ENCODE measurements at places on chromosomes 2 and 18.

- no peak for DNase-seq
Measured at GRCh38 chr2:135931776-135932443, 53.5 kb downstream of the DARS1 start.

DNA sequence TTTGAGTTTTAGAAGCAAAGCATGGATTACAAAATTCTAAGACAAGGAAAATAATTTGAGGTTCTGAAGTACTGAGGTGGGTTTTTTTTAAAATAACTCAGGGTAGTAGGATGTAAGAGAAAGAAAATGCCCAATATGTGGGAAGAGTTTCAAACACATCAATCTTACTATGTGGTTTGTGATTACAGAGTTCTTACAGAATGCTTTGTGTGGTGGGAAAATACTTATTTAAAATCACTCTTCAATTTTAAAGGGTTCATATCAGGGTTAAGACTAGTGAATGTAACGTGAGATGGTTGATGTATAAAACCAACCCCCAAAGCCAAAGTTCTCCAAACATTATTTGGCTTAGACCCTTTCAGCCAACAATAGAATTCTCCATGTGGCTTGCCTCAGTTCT, 173.5 kb downstream of the UBE2E3 start:
- no peak for DNase-seq

DNA sequence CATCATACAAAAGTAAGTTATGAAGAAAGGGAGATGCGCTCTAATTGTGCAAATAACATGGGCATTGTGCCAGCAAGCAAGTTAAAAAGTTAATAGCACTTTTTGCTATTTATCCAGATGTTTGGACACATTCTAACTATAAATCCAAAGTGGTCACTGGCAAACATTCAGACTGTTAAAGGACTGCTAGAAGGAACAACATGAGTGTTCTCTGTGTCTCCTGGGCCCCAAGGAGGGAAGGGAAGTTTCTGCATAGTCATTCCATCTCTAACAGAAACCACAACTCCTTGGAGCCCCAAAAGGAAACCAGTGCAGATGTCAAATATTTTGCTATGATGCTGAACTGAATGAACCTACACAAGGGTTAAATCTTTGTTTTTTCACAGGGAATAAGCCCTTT, 213.3 kb upstream of the HNRNPA3 start:
- no peak for DNase-seq

DNA sequence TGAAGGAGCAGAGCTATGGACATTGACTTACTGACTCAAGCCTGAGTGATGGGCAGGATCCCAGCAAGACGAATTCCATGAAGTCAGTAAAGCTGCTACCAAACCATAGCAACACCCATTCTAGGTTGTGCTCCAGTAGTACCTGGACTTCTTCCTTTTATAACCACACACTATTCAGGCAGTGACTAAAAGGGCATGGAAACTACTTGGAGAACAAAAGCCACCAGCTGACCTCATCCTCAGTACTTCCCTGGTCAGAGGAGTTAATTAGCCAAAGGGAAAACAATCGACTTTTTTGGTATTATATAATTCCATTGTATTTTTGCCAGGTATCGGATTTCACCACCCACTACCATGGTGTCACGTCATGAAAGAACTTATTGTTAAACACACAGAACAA, 237.1 kb downstream of the TTC32 start:
- DNase-seq = no peak

DNA sequence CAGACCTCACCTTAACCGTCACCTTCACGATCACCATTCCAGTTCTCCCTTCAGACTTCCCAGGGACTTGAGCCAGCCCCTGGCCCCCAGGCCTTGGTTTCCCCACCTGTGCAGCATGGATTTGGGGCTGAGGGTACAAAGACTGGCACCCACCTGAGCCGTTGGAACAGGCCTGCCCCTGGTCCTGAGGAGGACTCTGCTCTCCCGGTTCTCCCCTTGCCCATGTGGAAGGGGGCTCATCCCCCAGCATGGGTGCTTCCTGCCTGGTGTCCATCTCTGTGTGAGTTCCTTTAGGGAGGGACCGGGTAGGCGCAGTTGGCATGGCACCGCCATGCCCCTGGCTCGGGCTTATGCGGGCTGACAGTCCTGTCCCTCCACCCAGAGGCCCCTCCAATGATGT, 10.9 kb upstream of the GPR35 start:
- DNase-seq = no peak

- DNase-seq = no peak
Measured at GRCh38 chr18:29174891-29175290, 998.0 kb upstream of the CDH2 start.

- DNase-seq = no peak
Measured at GRCh38 chr18:41579185-41579584, 375.8 kb upstream of the PIK3C3 start.

GRCh38 chr2:100192825-100193224, 50.4 kb upstream of the AFF3 start:
- no peak for DNase-seq

- no peak for DNase-seq
Measured at GRCh38 chr2:216015722-216016464, 2.5 kb upstream of the MREG start.

DNA sequence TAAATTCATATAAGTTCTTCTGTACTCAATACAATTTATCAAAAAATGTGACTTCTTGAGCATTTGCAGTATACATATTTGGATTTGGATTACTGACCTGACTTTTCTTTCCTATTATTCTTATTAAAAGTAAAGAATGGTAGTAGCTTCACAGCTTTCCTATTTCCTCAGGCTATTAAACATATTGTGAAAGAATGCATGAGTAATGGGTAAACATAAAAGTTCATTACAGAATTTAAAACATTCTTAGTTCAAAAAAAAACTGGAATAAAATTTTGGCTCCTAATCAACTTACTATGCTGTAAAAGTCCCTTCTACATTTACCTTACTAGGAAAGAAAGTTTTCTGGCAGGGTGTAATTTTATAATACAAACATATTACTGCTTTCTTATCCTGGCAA, 27.3 kb upstream of the C2orf66 start:
- peak; percentile 42 for DNase-seq

DNA sequence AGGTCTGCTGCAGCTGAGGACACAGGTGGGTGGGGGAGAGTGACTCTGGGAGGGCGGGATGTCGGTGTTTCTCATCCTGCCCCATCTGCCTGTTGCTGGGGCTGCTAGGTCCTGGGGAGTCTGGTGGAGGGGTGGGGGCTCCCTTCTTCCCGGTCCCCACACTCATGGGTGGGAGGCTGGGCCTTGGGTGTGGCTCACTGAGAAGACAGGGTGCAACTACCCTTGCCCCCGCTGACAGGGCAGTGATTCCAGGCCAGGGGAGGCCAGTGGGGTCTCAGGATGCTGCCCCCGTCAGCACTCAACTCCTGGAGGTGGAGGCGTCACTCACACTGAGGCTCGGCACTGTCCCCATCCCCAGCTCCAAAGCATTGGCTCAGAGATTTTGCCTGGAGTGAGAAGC, 7.7 kb upstream of the NFATC1 start:
- no peak for DNase-seq

- DNase-seq = no peak
Measured at GRCh38 chr2:30866974-30867373, 59.7 kb upstream of the CAPN13 start.

DNA sequence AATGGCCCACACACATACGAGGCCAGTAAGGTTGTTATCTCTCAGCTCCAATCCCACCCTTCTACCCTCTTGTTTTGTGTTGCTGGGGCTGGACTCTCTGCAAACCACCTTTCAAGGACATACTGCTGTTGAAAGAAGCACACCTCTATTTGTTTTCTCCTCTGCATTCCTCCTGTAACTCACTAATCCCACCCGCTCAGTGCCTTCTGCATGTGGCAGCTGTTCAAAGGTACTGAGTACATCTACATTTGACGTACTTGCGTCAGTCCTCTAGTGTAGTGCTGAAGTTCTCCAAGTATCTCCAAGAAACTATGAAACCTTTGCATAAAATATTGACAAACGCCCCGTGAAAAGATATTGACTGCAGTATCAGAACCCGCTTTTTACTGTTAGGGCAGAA, 310.6 kb downstream of the AFF3 start:
- DNase-seq = no peak

DNA sequence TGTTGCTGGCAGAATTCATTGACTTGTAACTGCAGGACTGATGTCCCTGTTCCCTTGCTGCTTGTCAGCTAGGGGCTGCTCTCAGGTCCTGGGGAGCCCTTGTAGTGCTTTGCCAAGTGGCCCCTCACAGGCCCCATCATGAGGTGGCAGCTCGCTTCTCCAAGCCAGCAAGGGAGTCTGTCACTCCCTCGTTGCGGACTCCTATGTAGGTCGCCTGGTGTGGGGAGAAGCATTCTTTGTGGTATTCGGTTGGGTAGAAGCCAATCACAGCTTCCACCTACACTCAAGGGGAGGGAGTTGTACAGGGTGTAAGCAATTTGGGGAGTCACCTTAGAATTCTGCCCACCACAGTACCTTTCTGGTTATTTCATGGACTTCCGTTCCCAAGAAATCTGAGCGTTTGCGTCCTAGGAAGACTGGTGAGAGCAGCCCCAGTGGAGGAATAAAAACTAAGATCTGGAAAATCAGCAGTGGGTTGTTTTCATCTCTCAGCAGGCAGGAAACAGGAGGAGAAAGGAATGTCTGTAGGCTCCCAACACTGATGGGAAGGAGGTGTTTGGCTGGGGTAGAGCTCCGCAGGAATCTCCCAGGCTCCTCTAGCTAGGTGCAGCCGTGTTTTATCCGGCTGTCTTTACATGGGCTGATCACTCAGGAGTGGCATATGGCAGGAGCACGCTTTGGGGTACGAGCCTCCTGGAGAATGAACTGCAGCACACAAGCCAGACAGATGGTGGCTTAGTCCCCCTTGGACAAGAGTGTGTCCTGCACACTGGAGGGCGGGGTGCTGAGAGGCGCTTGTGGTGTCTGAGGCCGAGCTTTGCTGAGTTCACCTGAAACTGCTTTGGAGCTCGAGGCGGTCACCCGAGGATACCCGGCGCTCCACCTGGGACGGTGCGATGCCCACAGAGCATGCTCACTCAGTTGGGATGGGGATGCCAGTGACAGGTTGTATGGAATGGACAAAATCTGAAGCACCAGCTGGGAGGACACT, 58.3 kb downstream of the LDLRAD4 start:
- no peak for DNase-seq

- DNase-seq = no peak
Measured at GRCh38 chr2:169815849-169816248, 8.9 kb downstream of the METTL5 start.

DNA sequence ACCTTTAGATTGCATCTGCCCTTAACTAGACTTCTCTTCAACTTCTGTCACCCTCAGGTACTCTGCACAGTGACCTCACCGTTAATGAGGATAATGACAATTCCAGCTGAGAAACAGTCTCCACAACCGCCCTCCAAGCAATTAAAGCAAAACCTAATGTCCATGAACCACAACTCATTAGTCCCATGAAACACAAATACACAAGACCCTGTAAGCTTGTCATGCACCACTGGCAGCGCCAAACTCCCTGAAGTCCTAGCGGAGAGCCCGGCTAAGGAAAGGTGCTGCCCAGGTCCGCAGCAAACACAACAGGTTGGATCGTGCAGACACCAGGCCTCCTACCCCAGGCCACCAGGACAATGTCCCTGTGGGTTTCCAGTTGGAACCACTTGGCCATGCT, 7.4 kb downstream of the SMAD7 start:
- no peak for DNase-seq

GRCh38 chr18:65869527-65869926, 118.7 kb downstream of the CDH7 start:
- DNase-seq = no peak

DNA sequence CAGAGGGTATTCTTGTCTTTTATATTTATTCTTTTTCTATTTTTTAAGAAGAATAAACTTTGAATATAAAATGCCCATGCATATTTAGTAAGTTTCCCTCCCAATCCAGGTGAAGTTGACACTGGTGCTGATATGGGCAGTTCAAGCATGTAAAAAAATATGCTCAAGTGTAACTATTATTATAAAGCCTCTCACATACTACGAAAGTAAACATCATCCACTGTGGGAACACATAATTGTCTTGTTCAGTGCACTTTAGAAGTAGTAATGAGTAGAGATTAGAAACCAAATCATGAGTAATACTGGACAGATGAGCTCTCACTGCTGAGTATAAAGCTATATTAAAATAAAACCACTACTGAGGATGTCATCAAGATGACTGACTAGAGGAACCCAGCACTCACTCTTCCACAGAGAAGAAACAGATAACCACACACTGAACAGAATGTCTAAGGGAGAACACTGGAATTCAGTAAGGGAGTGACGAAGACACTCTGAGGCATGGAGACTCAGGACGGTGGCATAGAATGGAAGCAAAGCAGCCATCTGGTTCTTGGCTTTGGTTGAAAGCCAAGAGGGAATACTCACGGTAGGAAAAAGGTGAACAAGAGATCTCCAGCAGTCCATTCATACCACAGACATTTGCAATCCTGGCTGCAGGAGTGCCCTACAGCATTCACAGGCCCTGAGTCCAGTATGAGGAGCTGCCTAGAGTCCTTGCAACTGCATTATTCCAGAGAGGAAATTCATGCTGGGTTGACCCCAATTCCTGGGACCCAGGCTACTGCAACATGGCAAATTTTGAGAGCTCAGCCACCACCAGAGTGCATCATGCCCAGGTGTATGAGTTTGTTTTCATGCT, 9.5 kb upstream of the FAM110C start:
- no peak for DNase-seq

- peak; percentile 47 for DNase-seq
Measured at GRCh38 chr2:218000136-218000535, 2.7 kb downstream of the TNS1 start.
